Mesendoderm (in vitro differentiated cells): ENCODE measurements at places on chromosomes 1 and 21.

DNA sequence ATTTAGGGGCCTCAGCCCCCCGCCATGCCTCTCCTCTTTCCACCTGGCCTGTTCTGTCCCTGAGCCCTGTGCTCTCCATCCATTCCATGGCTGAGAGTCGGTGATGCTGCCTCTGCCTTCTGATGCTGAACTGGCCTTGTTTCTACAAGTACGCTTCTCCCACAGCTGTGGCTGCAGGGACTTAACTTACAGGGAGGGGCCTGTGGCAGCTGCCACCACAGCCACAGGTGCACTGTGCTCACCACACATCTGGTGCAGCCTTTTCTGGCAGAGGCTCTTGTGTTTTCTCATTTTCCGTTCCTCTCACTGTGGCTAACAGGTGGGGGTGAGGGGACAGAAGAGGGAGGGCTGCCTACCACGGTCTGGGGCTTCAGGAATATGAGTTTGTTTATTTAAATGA lies 4.2 kb downstream of the FMO1 start:
- no peak for DNase-seq

DNA sequence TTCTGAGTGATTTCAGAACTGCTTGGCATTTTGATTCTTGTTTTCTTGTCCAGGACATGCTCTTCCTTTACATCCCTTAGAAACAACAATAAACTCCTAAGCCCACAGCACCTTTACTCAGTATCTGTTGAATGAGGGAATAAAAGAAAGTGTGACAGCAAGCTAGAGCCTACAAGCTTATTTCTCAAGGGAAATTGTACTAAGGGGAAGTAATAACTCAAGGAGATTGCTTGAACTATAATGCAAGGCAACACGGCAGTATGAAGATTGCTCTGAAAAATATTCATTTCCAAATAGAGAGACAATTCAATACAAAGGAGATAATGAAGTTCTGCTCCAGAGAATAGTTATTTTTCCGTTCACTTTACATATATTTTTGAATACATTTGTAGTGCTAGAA lies 6.5 kb downstream of the OR6P1 start:
- no peak for DNase-seq

GRCh38 chr1:56512724-56513494 lies 66.5 kb downstream of the PLPP3 start:
- DNase-seq = peak; percentile 58

DNA sequence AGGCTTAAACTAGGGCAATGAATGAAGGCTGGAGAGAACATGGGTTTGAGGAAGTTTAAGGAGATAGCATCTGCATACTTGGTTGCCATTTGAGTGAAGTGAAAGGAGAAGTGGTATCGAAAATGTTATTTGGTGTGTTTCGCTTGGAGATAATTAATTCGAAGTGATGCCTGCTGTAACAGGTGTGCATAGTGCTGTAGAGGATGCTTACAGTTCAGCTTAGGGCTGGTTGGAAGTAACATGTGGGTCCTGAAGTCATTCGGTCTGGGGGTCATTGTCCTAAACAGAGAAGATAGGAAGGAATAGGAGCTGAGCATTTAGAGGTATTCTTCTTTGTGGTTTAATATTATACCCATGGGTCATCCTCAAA lies 301 bp upstream of the NUDT17 start:
- DNase-seq = no peak

- peak; percentile 10 for DNase-seq
Observed at GRCh38 chr1:117365350-117366176, 1.7 kb upstream of the MAN1A2 start.

DNA sequence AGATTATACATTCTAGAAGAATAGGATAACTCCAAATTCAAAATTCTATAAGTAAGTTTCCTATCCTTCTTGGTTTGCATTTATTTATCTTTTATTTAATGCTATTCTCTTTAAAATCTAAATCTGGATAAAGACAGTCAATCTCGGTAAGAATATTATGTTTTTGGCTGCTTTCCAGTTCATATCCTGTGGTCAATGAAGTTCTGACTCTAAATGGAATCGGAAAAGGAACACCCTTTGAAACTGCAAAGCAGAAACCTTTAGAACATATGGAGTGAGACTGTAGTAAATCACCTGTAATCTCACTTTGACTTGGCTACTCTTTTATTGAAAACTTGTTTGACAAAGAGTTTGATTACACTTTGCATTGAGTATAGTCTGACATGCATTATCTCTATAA lies 85.2 kb downstream of the KIFAP3 start:
- no peak for DNase-seq

- DNase-seq = no peak
Observed at GRCh38 chr1:174448531-174448883, 743 bp downstream of the GPR52 start.

- DNase-seq = no peak
Observed at GRCh38 chr1:162302306-162303003, 74.2 kb downstream of the SPATA46 start.

- DNase-seq = no peak
Observed at GRCh38 chr1:1053022-1053421, 21.1 kb downstream of the RNF223 start.

GRCh38 chr1:30693822-30694221 lies 29.6 kb downstream of the MATN1 start:
- DNase-seq = no peak

GRCh38 chr1:46621930-46622329 lies 5.3 kb upstream of the MOB3C start:
- DNase-seq = no peak

- no peak for DNase-seq
Observed at GRCh38 chr1:40634901-40635655, 30.4 kb downstream of the RIMS3 start.
